ENCODE measurements at places on chromosomes 6 and 20.

GRCh38 chr6:110140650-110141049, 38.8 kb downstream of the WASF1 start:
- DNase-seq: no peak

GRCh38 chr6:73652637-73653570, 888 bp downstream of the SLC17A5 start:
- DNase-seq: peak; percentile 72

GRCh38 chr6:34957231-34957783, 68.3 kb downstream of the ANKS1A start:
- DNase-seq: no peak

DNA sequence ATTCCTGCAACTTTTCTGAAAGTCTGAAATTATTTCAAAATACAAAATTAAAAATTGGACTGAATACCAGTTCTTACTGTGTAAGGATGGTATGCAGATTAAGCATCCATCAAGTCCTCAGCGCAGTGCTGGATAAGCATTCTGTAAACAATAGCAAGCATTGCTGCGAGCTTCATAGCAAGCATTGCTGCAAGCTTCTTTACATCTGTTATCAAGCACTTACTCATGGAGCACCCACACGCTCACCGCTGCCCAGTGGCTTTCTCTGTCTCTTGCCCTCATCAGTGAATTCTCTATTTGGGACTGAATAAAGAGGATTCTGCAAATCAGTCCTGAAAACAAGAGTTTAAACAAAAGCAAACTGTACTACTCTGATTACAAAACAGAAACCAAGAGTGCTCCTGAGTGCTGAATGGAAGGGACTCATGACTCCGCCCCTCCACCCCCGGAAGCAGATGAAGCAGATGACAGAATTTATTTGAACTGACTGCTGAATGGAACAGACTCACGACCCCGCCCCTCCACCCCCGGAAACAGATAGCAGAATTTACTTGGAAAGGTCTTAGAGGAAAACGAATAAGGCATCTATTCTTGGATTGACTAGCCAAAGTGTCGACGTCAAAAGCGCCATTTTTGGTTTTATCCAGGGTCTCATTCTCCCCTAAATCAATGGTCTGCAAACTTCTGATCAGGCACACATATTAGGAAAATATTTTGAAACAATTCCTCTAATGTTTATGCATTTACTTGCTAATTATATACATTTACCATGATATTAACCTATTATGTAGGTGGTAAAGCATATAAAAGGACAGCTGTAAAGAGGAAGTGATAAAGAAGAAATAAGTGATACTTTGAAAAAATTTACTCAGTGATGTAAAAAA, 22.1 kb upstream of the EYA2 start:
- no peak for DNase-seq

GRCh38 chr6:161091972-161092701, 100.6 kb downstream of the MAP3K4 start:
- DNase-seq: no peak
